Cortex of kidney (tissue), 1 donor: ENCODE measurements at places on chromosomes 2 and 18.

DNA sequence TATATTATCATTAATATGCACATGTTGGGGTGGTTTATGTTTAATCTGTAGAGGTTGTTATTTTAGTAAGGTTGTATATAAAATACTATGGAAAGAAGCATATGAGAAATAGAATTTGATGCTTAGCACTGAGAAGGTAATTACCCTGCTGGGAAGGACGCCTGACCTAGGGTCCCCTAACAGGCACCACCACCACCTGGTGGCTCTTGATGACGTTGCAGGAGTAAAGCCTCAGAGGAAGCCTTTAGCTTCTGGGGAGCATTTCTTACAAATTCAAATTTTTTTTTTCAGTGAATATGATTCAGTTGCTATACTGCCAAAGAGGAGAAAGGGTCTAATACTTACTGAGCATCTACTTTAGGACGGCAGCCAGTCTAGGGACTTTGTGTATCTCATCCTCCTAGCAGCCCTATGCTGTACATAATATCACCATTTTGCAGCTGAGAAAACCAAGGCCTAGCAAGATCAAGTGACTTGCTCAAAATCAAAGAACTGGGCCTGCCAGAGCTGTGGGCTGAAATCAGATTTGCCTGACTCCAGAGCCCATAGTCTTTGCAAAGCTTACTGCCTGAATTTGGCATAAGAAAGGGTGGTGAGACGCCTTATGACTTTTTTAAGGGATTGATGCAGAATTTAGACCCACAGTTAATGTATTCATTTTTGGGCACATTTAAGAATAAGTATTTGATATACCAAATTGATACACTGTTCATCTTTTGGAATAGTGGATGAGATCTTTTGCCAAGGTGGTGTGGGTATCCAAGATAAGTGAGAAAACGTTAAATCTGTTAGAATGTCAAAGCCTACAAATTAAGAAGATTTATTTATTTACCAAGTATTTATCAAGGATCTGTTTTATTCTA, 78.8 kb upstream of the GAREM1 start:
- no peak for DNase-seq

DNA sequence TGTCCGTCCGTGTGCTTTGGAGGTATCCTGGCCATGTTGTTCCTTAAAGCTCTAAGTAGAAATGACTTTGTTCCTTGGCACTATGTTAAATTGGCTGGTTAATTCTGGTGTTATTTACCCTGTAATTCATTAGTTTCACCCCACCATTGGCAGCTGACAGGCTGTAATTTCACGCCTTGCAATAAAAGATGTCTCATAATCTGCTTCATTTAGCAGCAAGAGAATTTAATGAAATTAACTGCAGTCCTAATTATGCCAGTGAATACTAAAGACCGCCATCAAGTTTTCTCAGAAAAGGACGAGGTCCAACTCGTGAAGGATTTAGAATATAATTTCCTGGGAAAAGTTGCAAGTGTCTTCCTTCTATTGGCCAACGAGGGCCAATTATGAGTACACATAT, 319.2 kb downstream of the GBX2 start:
- no peak for DNase-seq

- DNase-seq, result no peak
Observed at GRCh38 chr2:217085543-217085942, 225.7 kb upstream of the TNP1 start.

DNA sequence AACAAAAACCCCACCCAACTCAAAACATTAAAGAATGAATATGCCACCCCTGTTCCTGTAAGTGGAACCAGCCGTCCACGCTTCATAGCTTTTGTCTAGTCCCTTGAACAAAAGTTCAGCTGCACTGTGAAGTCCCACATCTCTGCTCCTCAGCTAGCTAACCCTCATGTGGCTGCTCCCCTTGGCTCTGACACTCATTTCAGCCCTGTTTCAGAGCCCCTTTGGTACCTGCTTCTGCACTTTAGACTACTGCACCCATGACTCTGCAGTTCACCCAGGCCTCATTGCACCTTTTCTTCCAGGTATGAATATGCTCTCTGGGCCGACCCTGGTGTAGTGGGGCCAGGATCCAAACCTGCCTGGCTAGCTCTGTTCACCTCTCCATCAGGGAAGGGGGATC, 155.3 kb downstream of the DIS3L2 start:
- DNase-seq, result no peak
